ENCODE measurements at places on chromosomes 5 and 9. TPM values are rescaled to one million over a fixed set of nuclear protein-coding genes. Genes with fewer than 3 reads are reported as not detected.

Gene ZDHHC11
- total RNA-seq: 18.3 TPM

Gene SPATA31E1
- not detected for total RNA-seq

Gene FBP1
- 0.42 TPM for total RNA-seq

Gene LCN15
- not detected for total RNA-seq

Gene ZNF462
- total RNA-seq: 1.7 TPM

Gene NDUFA8
- 10.7 TPM for total RNA-seq

Gene NRARP
- 1.6 TPM for total RNA-seq

DNA sequence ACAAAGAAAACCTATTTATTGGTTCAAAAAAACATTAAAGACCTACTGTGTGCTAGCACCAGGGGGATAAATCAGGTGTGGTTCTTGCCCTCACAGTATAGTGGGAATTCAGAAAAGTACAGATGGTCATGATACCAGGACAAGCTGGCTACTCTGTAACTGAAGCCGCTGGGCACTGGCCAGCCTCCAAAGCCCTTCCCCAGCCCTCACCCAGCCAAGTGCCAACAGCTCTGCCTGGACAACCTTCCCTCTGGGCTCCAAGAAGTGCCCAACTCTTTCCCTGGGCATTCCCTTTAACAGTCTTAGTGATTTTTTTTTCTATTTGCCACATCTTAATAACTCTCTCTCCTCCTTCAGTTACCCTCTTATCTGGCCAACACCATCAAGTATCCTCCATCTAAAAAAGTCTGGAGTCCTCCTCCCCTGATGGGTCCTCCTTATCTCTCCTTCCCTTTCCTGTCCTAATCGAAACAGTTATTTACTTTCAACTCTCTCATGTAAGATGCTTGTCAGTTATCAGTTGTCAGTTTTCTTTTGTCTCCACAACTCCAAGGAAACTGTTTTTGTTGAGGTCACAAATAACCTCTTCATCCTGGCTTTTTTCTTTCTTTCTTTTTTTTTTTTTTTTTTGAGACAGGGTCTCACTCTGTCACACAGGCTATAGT, 13.3 kb upstream of the SEPTIN8 start:
- no peak for DNase-seq

DNA sequence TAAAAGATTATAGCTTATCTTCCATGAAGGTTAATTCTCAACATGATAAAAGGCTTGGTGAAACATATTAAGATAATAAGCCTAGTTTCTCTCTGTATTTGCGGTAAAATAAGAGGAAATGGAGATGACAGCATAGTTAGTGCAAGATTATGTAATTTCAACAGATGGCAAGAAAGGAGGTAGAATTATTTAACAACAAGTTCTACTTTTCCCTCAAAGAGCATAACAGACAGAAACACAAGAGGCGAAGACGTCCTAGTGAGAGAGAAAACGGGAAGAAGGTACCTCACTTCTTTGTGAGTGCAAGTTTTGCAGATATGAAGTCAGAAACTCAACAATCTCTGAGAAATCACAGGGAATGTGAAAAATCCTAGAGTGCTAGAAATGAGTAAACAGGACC, 144.8 kb upstream of the ADCY2 start:
- no peak for DNase-seq

GRCh38 chr5:90628492-90628891, 69.9 kb downstream of the ADGRV1 start:
- DNase-seq: no peak

DNA sequence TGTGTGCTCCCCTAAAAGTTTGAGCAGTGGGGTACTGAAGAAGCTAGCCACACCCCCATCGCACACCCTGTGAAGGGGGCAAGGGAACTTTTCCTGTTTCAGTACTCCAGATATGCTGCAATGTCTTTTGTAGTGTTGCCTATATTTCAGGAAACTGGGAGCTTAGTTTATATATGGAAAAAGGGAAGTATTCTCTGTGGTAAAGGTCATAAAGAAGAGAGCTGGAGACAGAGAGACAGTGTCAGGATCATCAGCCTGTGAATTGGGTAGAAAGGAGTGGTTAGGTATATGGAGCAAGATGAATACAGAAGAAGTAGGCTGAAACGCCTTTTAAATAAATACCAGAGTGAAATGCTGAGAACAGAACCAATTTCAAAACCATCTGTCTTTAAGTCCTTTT, 82.2 kb upstream of the C9orf72 start:
- no peak for DNase-seq

GRCh38 chr5:59146729-59147128, 563.9 kb downstream of the RAB3C start:
- no peak for DNase-seq

- no peak for DNase-seq
Observed at GRCh38 chr5:54844266-54844665, 141.1 kb downstream of the ESM1 start.

GRCh38 chr5:95081500-95081960, 203.4 kb downstream of the MCTP1 start:
- no peak for DNase-seq

GRCh38 chr5:155728857-155729683, 597.9 kb upstream of the SGCD start:
- DNase-seq: no peak

- no peak for DNase-seq
Observed at GRCh38 chr5:73897893-73898292, 271.9 kb downstream of the ARHGEF28 start.

DNA sequence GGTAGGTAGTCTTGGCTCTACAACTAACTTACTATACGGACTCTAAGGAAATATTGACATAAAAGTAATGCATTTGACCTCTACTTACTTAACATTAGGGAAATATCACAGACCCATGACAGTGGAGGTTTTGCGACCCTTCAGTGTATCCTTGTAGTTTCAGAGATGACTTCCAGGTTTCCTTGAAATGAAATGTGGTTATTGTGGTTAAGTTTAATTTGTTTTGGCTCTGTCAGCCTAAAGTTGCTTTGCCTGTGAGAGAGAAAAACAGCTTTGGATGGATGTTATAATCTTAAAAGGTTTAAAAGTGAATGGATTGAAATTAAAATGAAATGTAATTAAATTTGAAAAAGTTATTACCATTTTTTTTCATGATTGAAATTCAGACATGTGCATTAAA, 42.9 kb downstream of the LRRTM2 start:
- no peak for DNase-seq

DNA sequence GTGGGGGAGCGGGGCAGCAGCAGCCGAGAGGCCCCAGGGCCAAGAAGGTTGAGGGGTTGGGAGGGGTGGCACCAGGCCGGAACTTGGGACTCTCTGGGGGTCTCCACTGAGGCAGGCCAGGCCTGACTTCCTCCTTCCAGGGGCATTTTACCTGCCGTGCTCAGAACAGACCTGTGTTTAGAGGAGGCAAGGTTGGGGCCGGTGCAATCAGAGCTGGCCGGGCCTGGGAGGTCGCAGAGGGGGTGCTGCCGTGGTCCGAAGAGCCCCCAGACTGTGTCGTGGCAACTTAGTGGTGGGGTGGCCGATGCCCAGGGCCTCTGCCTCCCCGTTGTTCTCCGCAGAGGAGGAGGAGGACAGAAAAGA, 21.8 kb downstream of the GLT6D1 start:
- no peak for DNase-seq

DNA sequence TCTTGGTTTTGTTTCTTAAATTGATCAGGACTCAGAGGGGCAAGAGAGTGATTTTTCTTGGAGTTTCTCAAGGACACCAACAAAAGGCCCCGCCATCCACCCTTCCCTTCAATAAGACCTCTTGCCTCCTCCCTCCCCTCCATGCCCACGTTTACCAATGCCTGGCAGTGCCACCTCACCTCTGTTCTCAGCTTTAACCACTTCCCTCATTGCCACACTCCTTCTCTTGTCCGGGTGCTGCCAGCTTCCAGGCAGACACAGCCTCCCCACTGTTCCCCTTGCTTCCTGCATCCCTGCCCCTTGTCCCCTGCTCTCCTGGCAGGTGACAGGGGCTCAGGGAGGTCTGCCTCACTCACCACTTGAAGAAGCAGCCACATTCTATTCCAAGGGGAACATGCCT, 90.8 kb downstream of the LHX2 start:
- DNase-seq: no peak

DNA sequence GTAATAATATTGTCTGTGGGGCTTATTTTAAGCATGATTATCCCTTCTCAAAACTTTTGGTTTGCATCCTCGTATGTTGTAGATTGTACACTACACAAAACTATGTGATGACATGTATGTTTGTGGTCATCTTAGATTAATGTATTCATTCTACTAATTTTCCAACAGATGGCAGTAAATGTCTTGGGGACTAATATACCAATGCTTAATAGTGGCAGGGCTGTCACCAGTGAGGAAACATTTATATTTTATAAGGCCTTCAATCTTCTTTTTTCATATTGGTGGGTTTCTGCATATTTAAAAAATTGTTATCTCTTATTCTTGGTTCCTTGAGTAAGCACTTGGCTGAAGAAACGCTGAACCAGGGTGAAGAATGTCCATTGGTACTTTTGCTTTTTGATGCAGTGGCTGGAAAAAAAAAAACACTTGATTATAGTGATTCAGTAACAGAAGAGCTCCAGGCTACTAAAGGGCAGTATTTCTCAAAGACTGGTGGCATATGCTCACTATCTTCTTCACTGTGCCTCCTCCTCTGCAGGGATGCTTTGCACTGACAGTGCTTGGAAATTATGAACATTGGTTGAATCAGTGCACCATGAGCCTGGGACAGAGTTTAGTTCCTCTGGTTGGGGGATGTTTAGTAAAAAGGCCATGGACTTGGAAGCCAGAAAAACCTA, 530.3 kb downstream of the RASEF start:
- DNase-seq: no peak

DNA sequence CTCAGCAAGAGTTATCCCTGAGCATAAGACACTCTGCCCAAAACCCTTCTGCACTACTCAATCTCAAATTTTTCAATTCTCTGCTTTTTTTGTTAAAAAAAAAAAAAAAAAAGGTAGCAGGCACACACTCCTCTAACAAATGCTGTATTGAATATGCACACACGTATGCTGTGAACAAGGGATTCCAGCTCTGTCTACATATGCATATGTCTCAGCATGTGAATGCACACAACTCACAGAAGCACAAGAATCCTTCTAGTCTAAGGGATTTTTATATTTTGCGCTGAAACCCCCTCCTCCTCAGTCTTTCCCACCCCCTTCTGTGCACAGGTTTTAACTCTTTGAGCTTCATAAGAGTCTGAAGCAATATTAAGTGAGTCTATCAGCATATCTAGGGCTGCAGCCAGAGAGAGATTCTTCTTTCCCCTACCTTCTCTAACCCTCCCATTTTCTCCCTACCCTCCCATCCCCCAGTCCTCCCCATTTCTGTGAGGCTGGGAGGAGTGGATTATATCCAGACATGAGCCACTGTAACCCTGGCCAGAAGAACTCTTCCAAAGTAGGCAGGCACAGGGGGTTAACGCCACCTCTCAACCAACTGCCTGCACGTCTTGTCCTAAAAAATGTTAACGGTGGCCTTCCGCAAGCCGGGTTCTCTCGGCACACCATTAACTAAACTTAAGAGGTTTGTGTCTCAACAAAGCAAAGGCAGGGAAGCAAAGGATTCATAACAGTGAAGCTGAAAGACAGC, 1.0 kb downstream of the GABRB2 start:
- no peak for DNase-seq

- no peak for DNase-seq
Observed at GRCh38 chr9:126932871-126933321, 18.3 kb downstream of the RALGPS1 start.

- no peak for DNase-seq
Observed at GRCh38 chr9:89274838-89275237, 36.2 kb upstream of the CKS2 start.

Data from CD4-positive, CD25-positive, alpha-beta regulatory T cell (primary cell).